ENCODE measurements at places on chromosomes 3 and 15.

- DNase-seq: no peak
These were observed 10.6 kb upstream of the PARL start for GRCh38 chr3:183895296-183895695.

DNA sequence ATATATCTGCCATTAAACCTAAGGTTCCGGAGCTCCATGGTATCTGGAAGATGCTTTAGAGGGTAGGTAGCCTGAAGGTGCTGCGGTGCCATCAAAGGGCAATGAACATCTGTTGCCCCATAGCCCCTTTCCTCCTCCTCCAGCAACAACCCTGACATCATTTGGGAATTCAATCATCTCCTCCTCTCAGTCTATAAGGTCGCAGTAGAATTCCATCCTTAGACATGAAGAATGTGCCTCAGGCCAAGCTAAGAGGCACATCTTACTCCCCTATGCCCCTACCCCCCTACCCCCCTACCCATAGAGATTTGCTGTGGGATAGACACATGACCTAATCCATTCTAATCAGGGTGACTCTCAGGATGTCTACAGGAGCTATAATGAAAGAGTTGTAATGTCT is 1099.7 kb upstream of the CFAP20DC start:
- DNase-seq: no peak

DNA sequence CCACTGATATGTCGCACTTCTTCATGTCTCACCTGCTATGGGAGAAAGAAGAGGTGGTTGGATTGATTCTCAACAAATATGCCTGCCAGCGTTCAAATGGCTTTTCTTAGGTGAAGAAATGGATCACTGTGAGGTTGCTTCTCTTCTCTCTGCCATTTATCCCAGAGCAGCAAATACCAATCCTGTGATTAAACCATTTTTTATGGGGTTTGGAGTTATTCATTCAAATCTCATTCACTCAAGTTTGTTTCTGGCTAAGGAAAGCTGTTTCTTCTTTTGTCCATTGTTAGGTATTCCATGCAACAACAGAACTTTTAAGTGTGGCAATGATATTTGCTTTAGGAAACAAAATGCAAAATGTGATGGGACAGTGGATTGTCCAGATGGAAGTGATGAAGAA is 12.2 kb upstream of the C3orf52 start:
- DNase-seq: no peak

- DNase-seq: no peak
These were observed 223.7 kb downstream of the FMN1 start for GRCh38 chr15:32970847-32971246.

DNA sequence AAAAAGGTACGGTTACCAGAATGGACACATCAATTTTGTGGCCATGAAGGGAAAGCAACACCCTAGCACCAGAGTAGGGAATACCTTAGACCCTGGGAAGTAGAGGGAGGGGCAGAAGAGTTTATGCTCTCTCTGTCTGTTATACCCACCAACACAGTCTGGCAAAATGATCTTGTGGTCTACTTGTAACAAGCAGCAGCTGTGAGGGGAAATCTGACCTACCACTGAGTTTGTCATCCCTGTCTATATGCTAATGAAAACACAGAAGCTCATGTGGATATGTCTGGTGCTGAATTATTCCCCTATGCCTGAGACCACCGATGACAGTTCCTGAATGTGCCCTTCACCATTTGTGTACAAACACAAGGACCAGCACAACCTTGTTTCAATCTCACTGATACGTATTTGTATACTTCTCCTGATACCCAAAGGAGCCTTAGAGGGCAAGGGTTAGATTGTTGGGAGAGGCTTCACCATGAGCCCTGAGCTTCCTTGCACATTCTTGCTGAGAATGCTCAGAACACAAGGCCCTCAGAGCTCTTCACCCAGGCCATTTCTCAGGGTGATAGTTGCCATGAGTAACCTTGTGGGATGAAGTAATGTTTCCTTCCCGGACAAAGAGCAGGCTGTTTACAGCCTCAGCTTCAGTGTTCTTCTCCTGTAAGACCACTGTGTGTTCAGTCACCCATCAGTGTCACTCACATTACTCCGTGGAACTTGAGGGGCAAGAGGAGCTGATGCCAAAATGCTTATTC is 24.7 kb upstream of the ZNF639 start:
- no peak for DNase-seq

All from stimulated activated CD8-positive, alpha-beta memory T cell treated with anti-CD3 and anti-CD28 coated beads, Interleukin-7, amount 100 ng/mL, for 48 hours (primary cell).